Kidney capillary endothelial cell (primary cell): ENCODE measurements at places on chromosomes 13 and 19.

- DNase-seq: peak; percentile 26
These were observed 31.3 kb upstream of the ZMYM2 start for GRCh38 chr13:19927117-19927748.

- no peak for DNase-seq
These were observed 5.3 kb downstream of the SAMD4B start for GRCh38 chr19:39347332-39348164.

DNA sequence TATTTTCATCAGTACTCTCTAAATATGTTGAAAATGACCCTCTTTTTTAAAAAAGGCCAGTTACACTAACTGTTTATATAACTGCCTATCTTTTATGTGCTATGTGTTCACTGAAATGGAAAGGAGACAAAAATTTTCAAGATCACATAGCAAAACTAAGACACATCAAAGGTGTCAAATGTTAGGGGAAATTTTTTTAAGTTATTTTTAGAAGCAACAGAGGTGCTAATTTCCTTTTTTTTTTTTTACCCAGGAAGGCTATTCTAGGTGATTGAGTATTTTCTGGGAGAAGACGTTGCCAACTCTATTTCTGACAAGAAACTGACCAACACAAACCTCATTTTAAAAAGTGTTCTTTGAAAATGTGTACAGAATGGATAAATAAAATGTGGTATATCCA, 45.7 kb downstream of the ELF1 start:
- DNase-seq: no peak

DNA sequence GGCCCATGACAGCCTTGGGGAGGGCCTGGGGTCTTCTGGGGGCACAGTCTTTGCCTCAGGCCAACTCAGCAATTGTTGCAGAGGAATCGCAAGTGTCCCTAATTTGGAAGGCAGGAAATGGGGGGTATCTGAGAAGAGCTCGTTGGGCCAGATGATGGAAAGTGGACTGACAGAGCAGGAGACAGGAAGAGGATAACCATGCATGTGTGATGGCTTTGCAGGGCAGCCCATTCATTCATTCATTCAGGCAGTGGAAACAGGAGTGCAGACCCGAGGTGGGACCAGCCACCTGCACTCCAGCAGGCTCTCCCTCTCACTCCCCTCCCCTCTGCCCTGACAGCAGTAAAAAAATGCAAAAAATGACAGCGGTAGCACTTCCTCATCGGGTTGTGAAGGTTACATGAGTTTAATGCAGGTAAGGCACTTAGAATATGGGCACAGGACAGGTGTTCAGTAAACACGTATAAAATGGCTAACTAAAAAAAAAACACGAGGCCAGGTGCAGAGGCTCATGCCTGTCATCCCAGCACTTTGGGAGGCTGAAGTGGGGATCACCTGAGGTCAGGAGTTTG, 5.0 kb upstream of the TMEM147 start:
- DNase-seq: no peak

DNA sequence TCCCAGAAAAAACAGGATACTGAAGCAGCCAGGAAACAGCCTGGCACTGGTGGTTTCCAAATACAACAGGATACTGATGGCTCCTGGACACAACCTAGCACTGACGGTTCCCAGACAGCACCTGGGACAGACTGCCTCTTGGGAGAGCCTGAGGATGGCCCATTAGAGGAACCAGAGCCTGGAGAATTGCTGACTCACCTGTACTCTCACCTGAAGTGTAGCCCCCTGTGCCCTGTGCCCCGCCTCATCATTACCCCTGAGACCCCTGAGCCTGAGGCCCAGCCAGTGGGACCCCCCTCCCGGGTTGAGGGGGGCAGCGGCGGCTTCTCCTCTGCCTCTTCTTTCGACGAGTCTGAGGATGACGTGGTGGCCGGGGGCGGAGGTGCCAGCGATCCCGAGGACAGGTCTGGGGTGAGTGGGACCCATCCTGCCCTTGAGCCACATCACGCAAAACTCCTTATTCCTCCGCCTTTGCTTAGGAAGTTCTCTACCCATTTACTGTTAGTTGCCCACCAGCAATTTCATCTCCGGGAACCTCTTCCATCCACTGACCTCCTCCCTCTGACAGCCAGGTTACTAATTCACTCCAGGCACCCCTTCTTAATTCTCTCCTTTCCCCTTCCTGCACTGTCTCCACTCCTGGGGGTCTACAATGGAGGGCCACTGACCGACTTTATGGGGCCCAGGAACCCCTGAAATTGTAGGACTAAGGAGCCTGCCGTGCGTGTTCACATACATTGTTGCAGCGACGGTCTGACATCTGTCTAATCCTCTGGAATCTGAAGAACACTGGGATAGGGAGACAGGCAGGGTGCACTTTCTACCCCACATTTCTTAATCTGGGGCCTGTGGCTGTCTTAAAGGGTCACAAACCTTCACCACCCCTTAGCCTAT, 1.2 kb downstream of the ITPKC start:
- DNase-seq: no peak

GRCh38 chr13:33657274-33657673, 160.7 kb upstream of the RFC3 start:
- DNase-seq: no peak

- DNase-seq: no peak
These were observed 47.1 kb upstream of the ANKRD10 start for GRCh38 chr13:110961959-110962358.

- DNase-seq: no peak
These were observed 3.6 kb upstream of the REXO1 start for GRCh38 chr19:1851654-1852580.

DNA sequence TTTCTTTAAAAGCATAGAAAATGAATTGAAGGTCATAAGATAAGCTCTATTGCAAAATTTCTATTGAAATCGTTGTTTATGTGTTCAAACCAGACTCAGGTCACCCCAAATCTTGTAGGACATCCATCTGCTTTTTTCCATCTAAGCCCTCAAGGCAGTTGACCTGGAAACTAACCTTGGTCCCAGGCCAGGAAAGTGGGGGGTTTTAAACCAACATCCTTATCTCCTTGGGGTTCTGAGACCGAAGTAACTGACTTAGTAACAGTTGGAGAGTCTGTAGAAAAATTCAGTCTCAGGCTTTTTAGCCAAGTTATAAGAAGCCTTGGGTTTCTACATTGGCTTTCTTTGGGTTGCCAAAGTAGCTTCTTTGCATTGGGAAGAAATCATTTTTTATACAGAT, 23.4 kb downstream of the ZNF507 start:
- no peak for DNase-seq

DNA sequence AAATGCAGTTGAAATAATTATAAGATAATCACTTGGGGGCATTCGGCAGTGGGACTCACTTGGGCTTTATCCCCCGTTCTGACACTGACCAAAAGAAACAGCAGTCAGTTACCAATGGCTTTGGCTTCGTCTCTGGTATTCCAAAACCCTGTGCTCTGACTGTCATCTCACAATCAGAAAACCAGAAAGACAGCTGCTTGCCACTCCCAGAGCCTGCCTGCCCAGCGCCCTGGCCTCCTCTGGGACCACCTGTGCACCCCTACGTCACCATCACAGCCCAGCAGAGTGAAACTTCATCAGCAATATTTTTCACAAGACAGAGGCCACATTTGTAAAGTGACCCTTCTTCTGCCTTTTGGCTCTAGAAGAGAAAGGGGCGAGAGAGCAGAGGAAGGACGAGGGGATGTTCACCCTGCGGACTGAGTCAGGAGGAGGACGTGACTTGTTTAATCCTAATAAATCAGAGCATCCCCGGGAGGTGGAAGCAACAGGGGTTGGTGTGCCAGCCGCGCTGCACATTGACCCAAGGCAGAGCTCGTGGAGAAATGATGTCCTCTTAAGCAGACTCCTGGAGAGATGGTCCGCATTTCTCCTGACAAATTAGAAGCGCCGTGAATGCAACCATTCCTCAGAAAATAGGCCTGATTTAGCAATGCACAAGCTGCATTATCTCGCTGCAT, 397.8 kb upstream of the ZNF507 start:
- DNase-seq: no peak

DNA sequence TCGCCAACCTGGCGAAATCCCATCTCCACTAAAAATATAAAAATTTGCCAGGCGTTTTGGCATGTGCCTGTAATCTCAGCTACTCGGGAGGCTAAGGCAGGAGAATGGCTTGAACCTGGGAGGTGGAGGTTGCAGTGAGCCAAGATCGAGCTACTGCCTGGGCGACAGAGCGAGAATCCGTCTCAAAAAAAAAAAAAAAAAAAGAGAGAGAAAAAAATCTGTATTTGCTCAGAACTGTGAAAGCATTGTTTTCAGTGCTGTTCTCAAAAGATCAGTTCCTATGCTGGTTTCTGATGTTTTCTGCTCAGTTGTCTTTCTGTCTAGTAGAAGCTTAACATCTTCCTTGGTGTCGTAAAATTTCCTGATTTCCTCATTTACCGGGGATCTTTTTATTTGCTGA, 2.5 kb downstream of the SF3A2 start:
- no peak for DNase-seq

DNA sequence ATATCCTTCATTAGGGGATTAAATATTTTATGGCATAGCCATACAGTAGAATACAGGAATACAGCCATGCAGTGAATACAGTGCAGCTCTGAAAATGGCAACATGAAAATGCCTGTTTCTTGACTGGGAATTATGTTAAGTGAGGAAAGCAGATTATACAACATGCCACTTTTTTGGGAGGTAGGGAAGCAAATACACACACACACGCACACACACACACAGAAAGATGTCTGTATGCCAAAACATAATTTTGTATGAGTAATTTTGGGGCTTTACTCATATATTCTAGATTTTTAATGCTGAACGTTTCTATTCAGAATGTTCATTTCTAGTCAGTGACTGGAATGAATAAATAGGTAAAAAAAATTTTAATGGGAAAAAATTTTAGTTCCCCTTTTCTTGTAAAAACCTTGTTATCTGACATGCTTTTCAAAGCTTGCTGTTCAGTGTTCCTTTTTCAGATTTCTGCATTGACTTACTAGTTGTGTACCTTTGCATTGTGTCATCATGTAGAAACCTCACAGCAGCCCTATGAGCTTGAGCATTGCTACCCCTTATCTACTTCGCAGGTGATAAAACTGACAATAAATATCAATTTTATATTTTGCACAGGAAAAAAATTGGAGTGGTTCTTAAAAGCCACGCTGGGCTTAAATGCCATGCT, 7.8 kb downstream of the GPR183 start:
- DNase-seq: no peak

- no peak for DNase-seq
These were observed 8.5 kb downstream of the DHRS12 start for GRCh38 chr13:51795419-51795818.

- DNase-seq: peak; percentile 60
These were observed 69.8 kb downstream of the KCNRG start for GRCh38 chr13:50085063-50085462.
